ENCODE measurements at places on chromosomes 1 and 21. TPM values are rescaled to one million over a fixed set of nuclear protein-coding genes. Genes with fewer than 3 reads are reported as not detected.

Gene LCE2C
- not detected for total RNA-seq

Gene LCK
- not detected for total RNA-seq

Gene PIK3C2B
- 2.7 TPM for total RNA-seq

Gene MYOM3
- 0.26 TPM for total RNA-seq

Gene B3GALT5
- total RNA-seq: 0.43 TPM

Gene NAV1
- total RNA-seq: 102 TPM

Gene KIAA1614
- 14.1 TPM for total RNA-seq

Gene AVPR1B
- not detected for total RNA-seq

Gene SNRPE
- total RNA-seq: 50.9 TPM

Gene OR6P1
- not detected for total RNA-seq

Gene HES3
- not detected for total RNA-seq

Gene VAMP3
- 154 TPM for total RNA-seq

Gene KLHDC8A
- not detected for total RNA-seq

Gene FOXD3
- not detected for total RNA-seq

Gene GIPC2
- 0.13 TPM for total RNA-seq

Gene ERICH3
- total RNA-seq: not detected

Gene CLIC6
- total RNA-seq: 10.9 TPM

Gene MARK1
- total RNA-seq: 0.78 TPM

Gene HORMAD1
- 0.65 TPM for total RNA-seq

Gene RNU1-4
- total RNA-seq: under 0.01 TPM

Gene KIF17
- 0.43 TPM for total RNA-seq

Gene SELL
- total RNA-seq: 1.0 TPM

Gene NBPF4
- 0.11 TPM for total RNA-seq

Gene OR2L8
- not detected for total RNA-seq

Gene FMO4
- 15.2 TPM for total RNA-seq

Gene MTX1
- total RNA-seq: 33.8 TPM

Gene GPR37L1
- under 0.01 TPM for total RNA-seq

Gene PGBD5
- total RNA-seq: 0.39 TPM

Gene SPAG17
- total RNA-seq: 5.0 TPM

Gene SERPINC1
- not detected for total RNA-seq

Gene TTLL10
- not detected for total RNA-seq

Gene AGTRAP
- 37.2 TPM for total RNA-seq

Gene OR2L3
- total RNA-seq: not detected

Gene KCNQ4
- not detected for total RNA-seq

Gene CYP4B1
- not detected for total RNA-seq

Gene EPHA10
- not detected for total RNA-seq

Gene SEC16B
- total RNA-seq: 6.0 TPM

Gene ATP6V1G3
- total RNA-seq: not detected

Gene CNR2
- not detected for total RNA-seq

Gene TEDDM1
- not detected for total RNA-seq

Gene ICOSLG
- under 0.01 TPM for total RNA-seq

Gene SPRR2F
- not detected for total RNA-seq

Gene COL6A1
- 1,285 TPM for total RNA-seq

Gene FAM78B
- total RNA-seq: 0.32 TPM

Gene PTGS2
- 33.7 TPM for total RNA-seq

Gene SIM2
- total RNA-seq: 5.2 TPM

Gene RNU1-3
- under 0.01 TPM for total RNA-seq

Gene C1orf141
- total RNA-seq: not detected

Gene CCDC185
- total RNA-seq: not detected

Gene GBP6
- total RNA-seq: not detected

Gene MEAF6
- total RNA-seq: 61.8 TPM

Gene SPRR2B
- not detected for total RNA-seq

Measured in articular chondrocyte of knee joint (primary cell).